Airway epithelial cell (primary cell): ENCODE measurements at places on chromosomes 13 and 19. TPM values are rescaled to one million over a fixed set of nuclear protein-coding genes. Genes with fewer than 3 reads are reported as not detected.

ZNF547 gene
- total RNA-seq: 0.56 and 2.6 TPM in 2 replicates

KLK12 gene
- 30.3 and 33.1 TPM in 2 replicates for total RNA-seq

DHX34 gene
- total RNA-seq: 12.2 and 19.5 TPM in 2 replicates

LCP1 gene
- 2.8 and 4.7 TPM in 2 replicates for total RNA-seq

OR7A5 gene
- not detected in 2 replicates for total RNA-seq

SCAMP4 gene
- total RNA-seq: 84.6 and 136 TPM in 2 replicates

TMEM143 gene
- 4.7 and 5.1 TPM in 2 replicates for total RNA-seq

PDCD5 gene
- 197 and 207 TPM in 2 replicates for total RNA-seq

STOML3 gene
- not detected in 2 replicates for total RNA-seq

SHISA2 gene
- 0.35 and 1.1 TPM in 2 replicates for total RNA-seq

TMEM190 gene
- total RNA-seq: not detected in 2 replicates

SCN1B gene
- total RNA-seq: 0.23 and 1.3 TPM in 2 replicates

FXYD7 gene
- total RNA-seq: not detected in 2 replicates

GAPDHS gene
- not detected in 2 replicates for total RNA-seq

RAB8A gene
- 55.9 and 68.3 TPM in 2 replicates for total RNA-seq

SHISA7 gene
- total RNA-seq: not detected in 2 replicates

TNFSF11 gene
- 0.71 and 1.2 TPM in 2 replicates for total RNA-seq

SAE1 gene
- total RNA-seq: 111 and 123 TPM in 2 replicates

ZNF324 gene
- 15.4 and 16.2 TPM in 2 replicates for total RNA-seq

PTGER1 gene
- 0.35 and 1.0 TPM in 2 replicates for total RNA-seq

EBI3 gene
- total RNA-seq: not detected in 2 replicates

KIR3DL1 gene
- not detected in 2 replicates for total RNA-seq

XPO4 gene
- total RNA-seq: 14.8 and 15.2 TPM in 2 replicates

KMT2B gene
- total RNA-seq: 16.7 and 19.3 TPM in 2 replicates

SLC25A41 gene
- not detected in 2 replicates for total RNA-seq

DDA1 gene
- total RNA-seq: 22.7 and 31.5 TPM in 2 replicates

CGB5 gene
- not detected in 2 replicates for total RNA-seq

ACP5 gene
- 12.5 and 13.6 TPM in 2 replicates for total RNA-seq

ATP12A gene
- total RNA-seq: 31.4 and 45.1 TPM in 2 replicates

LGALS7B gene
- total RNA-seq: 222 and 322 TPM in 2 replicates

SERP2 gene
- total RNA-seq: 0.23 and 0.56 TPM in 2 replicates

TPRX1 gene
- not detected in 2 replicates for total RNA-seq

ZSCAN4 gene
- not detected in 2 replicates for total RNA-seq

KIR3DL2 gene
- total RNA-seq: not detected in 2 replicates

TEX26 gene
- not detected in 2 replicates for total RNA-seq
